Stimulated activated CD4-positive, alpha-beta T cell treated with anti-CD3 and anti-CD28 coated beads, Interleukin-15, amount 100 ng/mL, for 24 hours (primary cell): ENCODE measurements at places on chromosomes 11 and 22.

DNA sequence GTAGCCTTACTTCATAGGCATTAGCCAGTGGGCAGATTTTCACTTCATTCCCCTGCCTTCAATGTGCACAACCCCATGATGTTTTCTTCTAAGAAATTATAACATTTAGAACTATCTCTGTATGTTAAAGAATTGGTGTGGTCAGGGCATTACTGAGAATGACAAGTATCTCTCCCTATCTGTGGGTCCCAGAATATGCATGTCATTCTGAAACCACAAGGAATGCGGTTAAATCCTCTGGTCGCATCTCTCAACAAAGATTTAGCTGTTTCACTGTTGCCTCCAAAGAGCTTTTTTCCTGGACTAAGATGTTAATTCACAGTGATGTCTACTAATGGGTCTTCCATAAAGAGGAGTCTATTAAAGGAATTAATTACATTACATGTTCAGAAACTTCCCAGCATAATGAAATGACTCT is 62.7 kb downstream of the LIF start:
- no peak for DNase-seq

DNA sequence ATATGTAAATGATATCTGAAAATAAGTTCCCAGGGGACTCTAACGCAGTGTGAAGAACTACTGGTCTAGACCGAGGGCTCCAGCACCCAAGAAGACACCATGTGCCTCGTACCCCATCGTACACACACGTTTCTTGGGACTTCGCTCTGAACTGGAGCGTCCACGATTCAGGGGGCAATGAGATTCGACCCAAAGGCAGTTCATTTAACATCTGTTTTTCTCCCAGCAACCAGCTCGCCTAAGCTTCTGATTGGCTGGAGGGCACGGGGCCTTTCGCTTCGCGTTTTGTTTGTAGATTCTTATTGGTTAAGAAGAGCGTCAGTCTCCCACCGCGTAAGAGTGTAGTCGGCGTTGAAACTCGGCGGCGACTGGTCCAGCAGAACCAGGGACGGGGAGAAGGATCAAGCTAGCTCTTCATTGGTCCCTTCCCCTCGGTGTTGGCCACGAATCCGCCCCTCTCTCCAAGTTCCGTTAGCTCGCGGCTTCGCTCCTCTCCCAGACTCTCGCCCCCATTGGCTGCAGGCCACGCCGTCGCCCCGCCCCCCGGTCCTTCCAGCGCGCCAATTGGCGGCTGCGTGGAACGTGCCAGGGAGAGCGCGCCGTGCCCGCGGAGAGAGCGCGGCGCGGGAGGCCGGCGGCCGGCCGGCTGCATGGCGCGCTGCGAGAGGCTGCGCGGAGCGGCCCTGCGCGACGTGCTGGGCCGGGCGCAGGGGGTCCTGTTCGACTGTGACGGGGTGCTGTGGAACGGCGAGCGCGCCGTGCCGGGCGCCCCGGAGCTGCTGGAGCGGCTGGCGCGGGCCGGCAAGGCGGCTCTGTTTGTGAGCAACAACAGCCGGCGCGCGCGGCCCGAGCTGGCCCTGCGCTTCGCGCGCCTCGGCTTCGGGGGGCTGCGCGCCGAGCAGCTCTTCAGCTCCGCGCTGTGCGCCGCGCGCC is at the start of gene PDXP:
Gene PDXP, plus strand, starts transcription at position 591 of the 933 bp plus-strand sequence. Its CDS starts 60 bp downstream, at position 651.
- peak; percentile 99 for DNase-seq

DNA sequence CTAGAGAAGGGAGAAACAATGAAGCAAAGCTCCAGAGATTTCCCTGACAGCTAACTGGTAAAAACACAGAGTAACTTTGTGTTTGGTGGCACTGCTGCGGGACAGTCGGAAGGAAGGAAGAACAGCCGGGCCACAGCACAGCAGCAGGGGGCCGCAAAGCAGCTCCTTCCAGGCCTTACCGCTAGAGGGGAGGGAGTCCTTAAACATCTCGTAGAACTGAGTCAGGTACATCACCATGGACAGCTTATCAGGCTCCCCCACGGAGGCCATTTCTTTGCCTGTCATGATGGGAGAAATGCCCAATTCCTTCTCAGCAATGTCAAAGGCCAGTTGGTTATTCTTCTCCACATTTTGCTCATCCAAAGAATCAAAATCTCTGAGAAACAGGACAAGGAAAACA is 114.6 kb upstream of the BID start:
- DNase-seq, result no peak

GRCh38 chr11:77400271-77400670 is 73.6 kb downstream of the PAK1 start:
- DNase-seq, result no peak

- DNase-seq, result no peak
Measured at GRCh38 chr22:36846271-36846670, 14.5 kb upstream of the NCF4 start.

DNA sequence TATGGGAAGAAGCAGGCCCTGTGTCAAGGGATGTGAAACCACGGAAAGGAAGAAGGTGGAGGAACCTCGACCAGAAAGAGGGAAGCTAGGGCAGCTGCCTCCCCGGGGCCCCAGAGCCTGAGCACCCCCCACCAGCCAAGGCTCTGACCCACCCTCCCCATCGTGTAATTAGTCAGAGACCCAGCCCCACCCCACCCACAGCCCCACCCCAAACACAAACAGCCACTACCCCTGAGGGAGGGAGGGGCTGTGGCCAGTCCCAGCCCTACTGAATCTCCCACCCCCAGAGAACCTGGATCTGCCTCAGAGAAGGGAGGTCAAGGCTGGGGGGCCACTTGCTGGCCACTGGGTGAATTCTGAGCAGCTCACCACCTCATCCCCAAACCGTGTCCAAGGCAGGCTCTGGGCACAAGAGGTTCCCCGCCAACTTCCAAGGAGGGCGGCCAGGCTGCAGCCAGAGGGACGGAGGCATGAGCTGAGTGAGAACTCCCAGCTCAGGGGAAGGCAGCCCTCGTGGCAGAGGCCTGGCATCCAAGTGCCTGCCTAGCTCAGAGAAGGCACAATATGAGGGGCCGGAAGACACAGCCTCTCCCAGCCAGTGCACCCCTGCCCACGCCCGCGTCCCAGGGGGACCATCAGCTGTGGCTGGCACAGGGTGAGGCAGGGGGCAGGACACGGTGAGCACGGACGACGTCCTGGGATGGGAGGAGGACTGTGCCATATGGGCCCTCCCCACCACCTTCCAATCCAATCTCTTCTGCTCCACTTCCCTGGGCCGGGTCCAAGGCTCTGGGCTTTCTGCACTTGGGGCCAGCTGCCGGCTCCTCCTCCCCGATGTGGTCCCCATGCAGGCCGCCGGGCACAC is 2.7 kb downstream of the PLXNB2 start:
- no peak for DNase-seq

DNA sequence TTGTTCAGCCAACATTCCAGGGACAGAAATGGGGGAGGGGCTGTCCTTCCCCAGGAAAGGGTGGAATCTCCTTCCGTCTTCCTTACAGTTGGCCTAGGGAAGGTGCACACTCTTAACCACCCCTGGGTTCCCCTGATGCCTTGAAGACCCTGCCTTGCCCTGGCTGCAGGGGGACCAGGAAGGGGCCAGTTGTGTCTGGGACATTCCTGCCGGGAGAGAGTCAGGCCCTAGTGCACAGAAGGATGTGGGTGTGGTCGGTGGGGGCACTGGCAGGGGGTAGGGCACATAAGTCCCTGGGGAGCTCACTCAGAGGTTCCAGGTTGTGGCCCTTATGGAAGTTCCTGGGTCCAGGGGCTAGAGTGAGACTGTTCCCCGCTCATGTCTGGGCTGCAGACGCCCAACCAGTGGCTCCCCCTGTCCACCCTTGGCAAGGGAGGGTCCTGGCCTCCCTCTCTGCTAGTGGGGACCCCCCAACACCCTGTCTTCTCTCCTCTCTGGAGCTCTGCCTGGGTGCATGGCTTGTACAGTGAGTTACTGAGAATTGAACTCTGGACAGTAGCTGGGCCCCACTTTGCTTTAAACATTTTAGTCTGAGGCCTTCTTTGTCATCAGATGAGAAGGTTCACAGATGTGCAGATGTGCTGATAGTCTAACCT is 2.0 kb upstream of the APOBEC3A start:
- no peak for DNase-seq

- no peak for DNase-seq
Measured at GRCh38 chr11:119567688-119568582, 145.0 kb upstream of the THY1 start.
